ENCODE measurements at places on chromosomes 1 and 21.
A peak's percentile ranks its signal among the peaks of the same experiment; 100 is the strongest.

DNA sequence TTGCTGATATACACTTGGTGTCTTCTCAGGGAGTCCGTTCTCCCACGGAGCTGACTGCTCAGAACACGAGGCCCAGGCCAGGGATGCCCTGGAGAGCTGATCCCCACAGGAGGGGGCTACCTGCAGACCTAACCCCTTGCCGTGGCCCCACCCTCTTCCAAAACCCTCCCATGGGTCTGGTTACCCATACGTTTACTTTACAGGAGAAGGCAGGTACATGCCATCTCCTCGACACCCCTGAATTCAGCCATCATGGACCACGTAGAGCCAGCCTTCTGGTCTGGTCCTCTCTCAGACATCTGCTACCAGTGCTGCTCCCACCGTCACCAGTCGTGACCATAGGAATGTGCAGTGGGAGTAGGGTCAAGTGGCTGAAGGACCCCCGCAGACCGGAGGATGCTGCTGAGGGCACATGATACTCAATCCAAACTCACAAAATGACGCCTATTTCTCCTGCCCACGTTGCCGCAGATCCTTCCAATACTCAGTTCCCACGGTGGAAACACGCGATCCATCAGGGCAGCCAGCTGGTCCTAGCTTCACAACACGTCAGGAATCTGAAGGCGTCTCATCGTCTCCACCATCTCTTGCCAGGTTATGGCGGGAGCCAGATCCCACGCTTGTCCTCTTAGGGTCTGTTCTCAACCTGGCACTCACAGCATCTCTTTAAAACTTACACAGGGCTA is 26.7 kb downstream of the PGBD5 start:
- DNase-seq = no peak

DNA sequence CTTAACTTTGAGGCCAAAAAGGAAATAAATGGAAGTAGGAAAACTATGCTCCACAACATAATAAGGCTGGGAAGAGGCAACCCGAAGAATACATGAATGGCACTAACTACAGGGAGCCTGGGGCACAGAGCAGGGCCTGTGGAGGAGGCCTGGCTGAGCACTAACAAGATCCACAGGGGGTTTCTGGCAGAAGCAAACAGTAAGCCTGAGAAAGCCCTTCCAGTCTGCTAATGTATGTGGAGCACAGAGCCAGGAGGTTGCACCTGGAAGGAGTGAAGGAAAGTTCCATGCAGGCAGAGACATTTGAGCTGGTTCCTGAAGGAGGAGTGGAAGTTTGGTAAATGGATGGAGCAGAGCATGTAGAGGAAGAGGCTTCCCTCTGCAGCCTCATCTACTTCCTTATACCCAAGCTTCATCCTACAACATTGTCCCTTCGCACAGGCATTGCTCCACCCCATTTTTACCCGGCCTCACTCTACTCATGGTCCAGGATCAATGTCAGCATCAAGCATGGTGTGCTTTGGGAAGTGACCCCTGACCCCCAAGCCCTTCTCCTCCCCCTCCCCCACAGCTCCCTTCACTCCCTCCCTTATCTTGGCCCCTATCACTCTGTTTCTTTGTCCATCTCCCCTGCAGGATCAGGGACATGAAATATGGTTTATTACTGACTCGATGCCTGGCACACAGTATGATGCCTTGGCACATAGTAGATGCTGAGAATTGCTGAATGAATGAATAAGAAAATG is 23.3 kb downstream of the SHISA4 start:
- no peak for DNase-seq

- DNase-seq = peak; percentile 31
Measured at GRCh38 chr21:46097336-46098293, at the start of gene COL6A2. Gene COL6A2, plus strand, starts transcription at chr21:46098112.

DNA sequence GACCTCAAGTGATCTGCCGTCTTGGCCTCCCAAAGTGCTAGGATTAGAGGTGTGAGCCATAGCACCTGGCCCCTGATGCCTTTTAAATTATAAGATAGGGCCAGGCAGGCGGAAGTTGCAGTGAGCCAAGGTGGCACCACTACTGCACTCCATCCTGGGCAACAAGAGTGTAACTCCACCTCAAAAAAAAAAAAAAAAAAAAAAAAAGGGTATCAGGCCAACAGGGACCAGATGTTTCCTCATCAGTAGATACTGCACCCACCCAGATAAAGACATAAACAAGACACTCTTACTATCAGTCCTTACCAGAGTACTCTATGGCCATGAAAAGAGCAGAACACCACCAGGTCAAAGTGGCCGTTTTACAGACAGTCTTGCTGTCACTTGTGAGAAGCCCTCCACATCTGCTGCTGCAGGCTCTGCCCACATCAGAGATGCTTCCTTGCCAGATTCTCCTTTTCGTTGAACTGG is 3.3 kb downstream of the C21orf58 start:
- no peak for DNase-seq

DNA sequence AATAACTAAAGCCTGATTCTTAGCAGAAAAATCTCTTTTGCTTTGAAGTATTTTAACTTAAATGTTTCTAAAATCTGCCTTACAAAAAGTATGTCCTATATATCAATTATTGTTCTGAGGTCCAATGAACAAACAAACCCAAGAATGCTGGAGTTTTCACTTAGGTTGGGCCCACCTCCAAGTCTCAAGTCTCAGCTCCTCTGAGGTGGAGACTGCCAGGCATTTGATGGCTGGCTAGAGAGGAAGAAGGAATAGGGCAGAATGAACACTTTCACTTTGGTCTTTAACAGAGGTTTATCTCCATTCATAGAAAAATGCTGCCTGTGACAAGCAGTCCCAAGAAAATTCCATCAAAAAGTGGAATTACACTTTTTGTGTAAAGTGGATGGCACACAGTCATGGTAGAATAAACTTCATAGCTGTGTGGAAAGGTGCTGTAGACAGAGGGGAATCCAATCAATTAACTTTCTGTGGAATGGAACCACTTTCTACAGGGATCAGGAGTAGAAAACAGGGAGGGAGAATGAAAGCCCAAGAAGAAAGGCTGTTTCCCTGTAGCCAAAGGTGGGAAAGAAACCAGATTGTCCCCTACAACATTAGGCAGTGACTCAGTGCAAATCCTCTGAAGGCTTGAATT is 349.4 kb upstream of the RUNX1 start:
- no peak for DNase-seq

GRCh38 chr21:17050646-17051045 is 462.2 kb upstream of the CXADR start:
- no peak for DNase-seq

DNA sequence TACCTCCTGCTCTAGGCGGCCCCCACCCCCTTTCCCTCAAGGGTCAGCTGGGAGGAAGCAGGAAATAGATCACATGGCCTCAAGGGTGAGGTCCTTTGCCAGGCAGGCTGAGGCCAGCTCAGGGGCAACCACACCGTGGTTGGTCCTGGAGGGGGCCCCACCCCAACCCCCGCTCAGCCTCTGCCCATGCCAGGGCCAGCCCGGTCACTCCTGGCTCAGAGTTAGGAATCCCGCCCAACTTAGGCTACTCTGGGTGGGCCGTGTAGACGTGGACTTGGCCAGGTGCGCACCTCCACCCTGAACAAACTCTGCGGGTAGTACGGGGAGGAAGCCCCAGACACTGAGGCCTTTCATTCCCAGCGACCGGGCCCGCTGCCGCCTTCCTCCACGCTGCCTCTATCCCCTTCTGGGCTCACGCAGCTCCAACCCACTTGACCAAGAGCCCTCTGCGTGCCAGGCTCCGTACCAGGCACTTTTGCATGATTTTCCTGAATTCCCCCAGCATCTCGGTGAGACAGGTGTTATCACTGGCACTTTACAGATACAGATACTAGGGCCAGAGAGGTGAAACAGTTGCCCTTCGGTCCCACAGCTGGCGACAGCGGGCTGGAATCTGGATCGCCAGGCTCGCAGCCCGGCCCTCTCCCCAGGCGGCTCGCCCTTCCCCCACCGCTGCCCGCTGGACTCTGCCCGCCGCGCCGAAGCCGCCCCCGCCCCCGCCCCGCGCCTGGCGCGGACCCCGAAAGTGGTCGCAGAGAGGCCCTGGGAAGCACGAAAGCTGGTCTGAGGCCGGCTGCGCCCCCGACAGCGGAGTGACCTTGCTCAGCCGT is 769 bp downstream of the GALE start:
- DNase-seq = peak; percentile 77

GRCh38 chr1:22831729-22832413 is 121.2 kb downstream of the EPHB2 start:
- DNase-seq = no peak

GRCh38 chr1:117098287-117098890 is 23.2 kb downstream of the TRIM45 start:
- DNase-seq = no peak

DNA sequence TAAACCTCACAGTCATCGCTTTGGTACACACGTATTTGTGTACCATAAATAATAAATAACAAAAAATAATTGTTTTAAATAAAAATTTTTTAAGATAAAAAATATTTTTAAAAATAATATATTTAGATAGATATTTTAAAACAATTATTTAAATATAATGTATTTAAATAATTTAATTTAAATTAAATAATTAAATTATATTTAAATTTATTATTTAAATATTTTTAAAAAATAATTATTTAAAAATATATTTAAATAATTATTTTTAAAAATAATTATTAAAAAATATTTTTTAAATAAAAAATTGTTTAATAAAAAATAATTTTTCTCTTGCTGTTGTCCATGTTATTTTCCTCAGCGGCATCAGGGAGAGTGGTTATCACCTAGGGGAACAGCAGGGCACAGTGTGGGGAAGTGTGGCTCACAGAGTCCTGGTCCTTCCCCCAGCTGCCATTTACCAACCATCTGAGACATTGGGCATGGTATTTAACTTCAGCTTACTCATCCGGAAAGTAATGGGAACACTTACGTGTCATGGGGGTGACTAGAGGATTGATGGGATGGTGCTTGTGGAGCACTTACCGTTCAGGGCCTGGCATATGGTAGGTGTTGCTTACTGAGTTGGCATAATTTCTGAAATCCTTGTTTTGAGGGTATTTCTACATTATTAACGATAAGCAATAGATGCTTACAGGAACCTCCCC is 92.9 kb upstream of the TSPAN2 start:
- DNase-seq = no peak

GRCh38 chr1:8020032-8020431 is 6.1 kb downstream of the ERRFI1 start:
- DNase-seq = no peak

GRCh38 chr1:10484521-10484920 is 9.8 kb downstream of the PEX14 start:
- DNase-seq = no peak

- no peak for DNase-seq
Measured at GRCh38 chr1:32736812-32737791, 34.5 kb upstream of the SYNC start.

DNA sequence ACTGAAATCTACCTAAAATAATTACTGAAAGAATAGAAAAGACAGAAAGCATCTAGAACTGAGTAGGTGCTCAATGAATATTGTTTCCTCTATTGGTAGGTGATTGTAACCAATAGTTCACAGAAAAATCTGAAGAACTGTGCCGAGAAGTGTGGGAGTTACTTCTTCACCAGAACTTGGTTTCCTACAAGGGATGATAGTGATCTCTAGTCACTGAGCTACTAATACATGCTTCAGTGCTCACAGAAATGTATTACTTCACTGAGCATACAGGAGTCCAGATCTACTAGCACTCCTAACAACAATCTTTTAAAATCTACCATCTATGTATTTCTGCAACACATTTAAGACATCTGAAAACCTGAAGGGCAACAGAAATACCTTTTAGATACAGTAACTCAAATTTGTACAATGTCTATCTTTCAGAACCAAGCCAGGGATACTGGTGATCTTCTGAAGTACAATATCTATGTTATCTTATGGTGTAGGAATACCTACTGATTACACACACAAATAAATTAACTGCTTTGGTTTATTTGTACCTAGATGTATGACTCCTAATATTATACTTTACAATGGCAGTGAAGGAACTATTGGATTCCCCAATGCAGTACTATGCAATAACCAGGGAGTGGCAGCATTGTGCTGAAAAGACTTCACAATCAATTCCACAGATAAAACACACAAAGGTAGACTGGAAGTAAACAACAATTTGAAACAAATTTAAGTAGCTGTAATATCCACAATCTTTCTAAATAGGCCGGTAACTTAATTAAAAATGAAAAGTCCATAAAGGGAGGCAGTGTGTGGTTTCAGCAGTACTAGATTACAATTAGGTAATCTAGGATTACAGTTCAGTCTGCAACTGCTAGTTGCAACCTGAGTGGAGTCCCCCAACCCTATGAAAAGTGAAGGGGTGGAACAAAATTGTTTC is 243.0 kb downstream of the SLC45A1 start:
- peak; percentile 37 for DNase-seq

DNA sequence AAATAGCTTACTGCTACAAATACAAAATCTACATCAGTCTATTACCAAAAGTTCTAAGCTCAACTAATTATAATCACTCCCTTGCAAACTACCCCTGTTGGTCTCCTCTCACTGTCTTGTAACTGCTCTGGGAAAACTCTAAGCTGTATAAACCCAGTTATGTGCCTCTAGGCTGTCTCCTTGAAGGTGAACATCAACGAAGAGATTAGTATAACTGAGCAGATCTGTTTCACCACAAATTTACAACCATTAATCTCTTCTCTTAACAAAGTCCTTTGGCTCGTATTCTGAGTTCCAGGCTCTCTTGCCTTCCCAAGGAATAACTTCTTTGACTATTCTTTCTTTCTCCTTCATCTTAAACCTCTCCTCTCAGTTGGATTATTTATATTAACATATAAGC is 84.4 kb upstream of the PRMT6 start:
- no peak for DNase-seq
